ENCODE measurements at places on chromosomes 1 and 21.
A peak's percentile ranks its signal among the peaks of the same experiment; 100 is the strongest.

- DNase-seq, result peak; percentile 21
Observed at GRCh38 chr1:8116894-8117264, 90.8 kb upstream of the ERRFI1 start.

DNA sequence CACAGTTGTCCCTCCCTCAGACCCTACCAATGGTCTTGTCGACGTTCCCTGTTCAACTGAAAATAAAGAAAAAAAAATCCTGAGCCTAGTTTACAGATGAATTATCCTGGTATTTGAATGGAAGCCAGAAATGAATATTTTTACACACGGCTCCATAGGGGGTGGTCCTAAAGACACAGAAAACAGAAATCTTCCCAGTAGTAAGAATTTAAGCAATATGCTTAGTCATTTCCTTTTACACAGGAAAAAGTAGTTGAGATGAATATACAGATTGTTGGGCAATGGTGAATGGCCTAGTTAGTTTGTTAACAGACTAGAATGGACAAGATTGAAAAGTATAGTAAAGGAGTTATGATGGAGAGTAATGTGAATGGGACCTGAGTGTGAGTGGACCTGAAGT, 67.4 kb downstream of the RGS18 start:
- no peak for DNase-seq

DNA sequence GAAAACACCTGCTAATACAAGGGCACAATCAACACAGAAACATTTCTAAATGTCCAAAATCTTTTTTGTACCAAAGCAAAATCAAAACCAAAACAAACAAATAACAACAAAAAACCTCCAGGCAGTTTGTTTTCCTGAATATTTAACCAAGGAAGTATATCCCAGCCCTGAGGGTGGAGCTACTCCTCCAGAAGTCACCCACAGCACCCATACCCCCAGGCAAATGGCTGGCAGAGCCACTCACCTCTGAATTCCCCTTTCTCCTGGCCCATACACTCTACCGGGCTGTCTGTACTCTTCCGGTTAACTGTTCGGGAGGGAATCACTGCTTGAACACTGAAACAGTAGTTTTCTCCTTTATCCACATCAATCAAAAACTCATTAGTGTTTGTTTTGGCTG, 9.5 kb downstream of the F3 start:
- DNase-seq, result peak; percentile 71

DNA sequence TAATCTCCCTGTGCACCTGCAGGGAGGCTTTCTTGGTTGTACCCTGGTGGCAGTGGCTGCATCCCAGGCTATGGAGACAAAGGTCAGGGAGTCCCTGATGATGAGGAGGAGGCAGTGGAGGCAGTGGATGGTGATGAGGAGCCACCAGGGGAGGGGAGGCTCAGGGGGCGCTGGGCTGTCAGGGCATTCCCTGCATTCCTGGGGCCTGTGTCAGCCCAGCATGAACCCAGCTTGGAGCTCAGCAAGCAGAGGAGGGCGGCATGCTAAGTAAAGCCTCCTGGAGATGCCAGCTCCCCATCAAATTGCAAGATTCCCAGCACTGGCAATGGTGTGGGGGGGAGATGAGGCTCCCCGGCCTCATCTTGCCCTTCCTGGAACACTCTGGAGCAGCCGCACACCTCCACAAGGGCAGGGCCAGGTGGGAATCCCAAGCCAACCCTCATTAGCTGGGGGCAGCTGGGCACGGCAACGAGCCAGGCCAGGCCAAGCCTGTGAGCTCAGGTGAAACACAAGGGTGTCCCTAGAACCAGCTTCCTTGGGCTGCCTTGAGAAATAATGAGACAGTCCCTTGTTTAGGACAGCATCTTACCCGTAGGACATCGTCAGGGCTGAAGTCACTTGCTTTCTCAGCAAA, 469.5 kb downstream of the MATN1 start:
- no peak for DNase-seq

DNA sequence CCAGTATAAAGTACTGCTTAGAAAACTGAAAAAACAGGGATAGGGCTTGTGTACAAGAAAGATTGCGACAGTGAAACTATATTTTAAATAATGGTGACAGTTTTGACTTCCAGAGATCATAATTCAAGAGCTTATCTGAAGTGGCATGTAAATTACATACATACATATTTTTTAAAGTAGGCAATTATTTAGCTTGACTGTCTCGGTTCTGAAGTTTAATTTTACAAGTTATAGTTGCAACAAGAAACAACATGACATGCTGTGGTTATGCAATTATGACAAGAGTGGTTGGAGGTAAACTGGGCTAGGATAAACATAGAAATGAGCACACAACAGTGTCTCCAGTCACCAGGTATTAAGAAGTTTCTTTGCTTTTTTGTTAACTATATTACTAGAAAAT, 4.1 kb downstream of the C1orf21 start:
- DNase-seq, result no peak

DNA sequence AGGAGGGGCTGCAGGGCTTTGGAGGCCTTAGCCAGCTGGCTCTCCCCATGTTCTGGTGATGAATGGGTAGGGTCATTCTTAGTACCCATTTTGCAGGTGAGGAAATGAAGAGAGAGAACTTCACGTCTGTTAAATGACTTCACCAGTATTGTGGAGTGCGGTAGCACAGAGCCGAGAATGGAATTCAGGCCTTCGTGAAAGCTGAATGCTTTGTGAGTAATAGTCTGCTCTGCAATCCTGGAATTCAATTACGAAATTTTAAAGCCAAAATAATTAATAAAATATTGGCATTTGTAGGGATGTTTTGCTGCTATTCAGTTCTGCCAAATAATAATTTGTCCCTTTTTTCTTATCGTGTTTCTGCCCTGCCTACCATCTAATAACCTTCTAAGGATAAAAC, 197.7 kb downstream of the GREM2 start:
- peak; percentile 43 for DNase-seq

- DNase-seq, result no peak
Observed at GRCh38 chr1:215986401-215986800, 419.3 kb downstream of the KCTD3 start.

DNA sequence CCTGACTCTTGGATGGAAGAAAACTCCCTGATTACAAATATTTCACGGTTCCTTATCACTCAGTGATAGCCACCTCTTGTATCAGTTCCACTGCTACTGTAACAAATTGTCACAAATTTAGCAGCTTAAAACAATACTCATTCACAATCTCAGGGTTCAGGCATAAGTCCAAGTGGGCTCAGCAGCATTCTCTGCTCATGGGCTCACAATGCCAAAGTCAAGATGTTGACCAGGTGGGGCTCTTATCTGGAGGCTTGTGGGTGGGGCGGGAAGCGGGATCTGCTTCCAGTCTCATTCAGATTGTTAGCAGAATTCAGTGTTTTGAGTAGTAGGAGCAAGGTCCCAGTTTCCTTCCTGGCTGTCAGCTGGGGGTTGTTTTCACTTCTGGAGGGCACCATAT, 137.3 kb upstream of the FAM78B start:
- no peak for DNase-seq
